ENCODE measurements at places on chromosomes 13 and 19.

DNA sequence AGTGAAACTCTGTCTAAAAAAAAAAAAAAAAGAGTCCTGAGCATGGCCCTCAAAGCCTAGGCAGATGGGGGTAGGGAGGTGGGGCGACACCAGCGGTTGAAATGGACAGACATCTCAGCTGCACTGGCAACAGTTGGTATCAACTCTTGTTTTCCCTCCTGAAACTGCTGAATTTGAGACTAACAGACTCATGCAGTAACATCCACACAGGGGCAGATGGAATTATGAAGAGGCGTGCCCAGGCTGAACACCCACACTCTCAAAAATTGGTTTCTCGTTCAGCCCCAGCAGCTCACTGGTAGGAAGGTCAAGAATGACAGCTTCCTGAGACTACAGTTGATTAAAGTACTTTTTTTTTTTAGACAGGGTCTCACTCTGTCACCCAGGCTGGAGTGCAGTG lies 24.1 kb downstream of the PBX4 start:
- DNase-seq: no peak

- peak; percentile 40 for DNase-seq
These were observed 31.2 kb downstream of the GADD45B start for GRCh38 chr19:2507109-2507508.

- no peak for DNase-seq
These were observed 4.6 kb upstream of the SLC25A42 start for GRCh38 chr19:19059018-19059836.

DNA sequence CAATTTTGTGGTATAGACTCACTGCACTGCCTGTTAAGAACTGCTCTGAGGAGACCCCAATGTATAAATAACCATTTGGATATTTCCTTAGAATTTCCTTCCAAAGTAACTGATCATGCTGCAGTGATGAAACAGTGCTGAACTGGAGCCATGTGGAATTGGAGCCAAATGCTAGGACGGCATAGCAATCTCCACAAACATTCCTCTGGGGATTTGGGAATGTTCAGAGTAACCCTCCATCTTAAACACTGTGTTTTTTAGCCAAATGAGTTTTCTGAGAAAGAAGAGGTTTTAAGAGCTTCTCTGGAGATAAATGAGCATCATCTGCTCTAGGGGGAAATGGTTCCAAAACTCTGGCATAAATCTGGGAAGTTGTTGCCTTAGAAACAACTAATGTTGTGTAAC lies 98.2 kb downstream of the OLFM4 start:
- peak; percentile 83 for DNase-seq

GRCh38 chr19:326871-327270 lies 17.7 kb downstream of the MIER2 start:
- DNase-seq: no peak

DNA sequence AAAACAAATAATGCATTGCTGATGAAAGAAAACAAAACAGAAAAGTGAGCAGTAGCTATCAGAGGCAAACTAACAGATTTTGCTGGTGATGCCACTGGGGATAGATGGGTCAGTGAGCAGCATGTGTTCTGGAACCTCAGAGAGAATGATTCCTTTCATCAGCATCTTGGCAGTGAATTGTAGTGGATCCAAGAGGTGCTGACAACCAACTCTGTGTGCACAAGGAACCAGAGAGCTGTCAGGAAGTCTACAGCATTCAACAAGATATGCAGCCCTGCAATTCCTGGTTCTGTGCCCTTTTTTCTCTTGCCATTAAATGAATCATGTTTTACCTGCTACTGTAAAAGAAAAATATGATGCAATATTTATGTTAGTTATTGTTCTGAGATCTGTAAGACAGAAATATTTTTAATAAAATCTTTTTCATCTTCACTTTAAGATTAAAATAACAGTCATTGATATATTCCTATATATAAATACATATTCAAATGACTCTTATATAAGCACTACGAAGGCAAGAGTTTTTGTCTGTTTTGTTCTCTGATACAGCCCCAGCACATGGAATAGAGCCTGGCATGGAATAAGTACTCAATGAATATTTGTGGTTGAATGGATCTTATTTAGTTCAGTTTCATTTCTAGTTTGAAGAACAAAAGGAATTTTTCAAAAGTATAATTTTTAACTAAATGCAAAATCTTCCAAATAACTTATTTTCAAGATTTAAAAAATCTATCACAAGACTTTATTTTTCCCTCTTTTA lies 80.8 kb downstream of the FREM2 start:
- no peak for DNase-seq

GRCh38 chr13:28493740-28494503 lies 1.0 kb downstream of the FLT1 start:
- DNase-seq: no peak

GRCh38 chr13:111668451-111668850 lies 348.0 kb downstream of the TEX29 start:
- no peak for DNase-seq

DNA sequence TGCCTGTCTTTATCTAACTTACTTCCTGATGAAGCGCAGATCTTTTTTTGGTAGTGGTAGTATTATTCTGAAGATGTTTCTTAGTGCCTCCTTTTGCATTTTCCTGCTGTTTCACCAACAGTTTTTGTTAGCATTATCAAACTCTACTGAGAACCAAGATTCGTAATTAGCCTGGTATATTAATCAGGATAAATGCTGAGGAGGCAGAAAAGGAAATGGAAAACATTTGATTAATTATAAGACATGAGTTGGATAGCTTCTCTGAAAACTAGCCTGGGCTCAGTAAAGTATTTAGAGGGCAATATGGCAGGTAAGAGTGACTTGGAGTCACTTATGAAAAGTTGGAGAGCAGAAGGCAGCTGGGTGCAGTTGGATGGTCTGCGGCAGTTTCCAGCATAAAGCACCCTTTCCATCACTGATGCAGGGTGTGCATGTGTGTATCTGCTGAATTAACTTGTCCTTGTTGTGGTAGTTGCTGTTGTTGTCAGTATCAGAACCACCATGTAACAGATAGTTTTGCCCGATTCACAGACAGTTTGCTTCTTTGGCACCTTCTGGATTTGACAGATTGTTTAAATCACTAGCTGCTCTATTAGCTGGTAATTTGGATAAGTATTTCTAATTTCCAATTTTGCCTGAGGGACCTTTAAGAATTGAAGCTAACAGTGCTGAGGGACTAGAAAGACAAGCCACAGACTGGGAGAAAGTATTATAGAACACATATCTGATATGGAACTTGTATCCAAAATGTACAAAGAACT lies 6.9 kb upstream of the TNFRSF19 start:
- DNase-seq: no peak

- peak; percentile 44 for DNase-seq
These were observed 620.6 kb downstream of the GPC6 start for GRCh38 chr13:93847162-93847561.

DNA sequence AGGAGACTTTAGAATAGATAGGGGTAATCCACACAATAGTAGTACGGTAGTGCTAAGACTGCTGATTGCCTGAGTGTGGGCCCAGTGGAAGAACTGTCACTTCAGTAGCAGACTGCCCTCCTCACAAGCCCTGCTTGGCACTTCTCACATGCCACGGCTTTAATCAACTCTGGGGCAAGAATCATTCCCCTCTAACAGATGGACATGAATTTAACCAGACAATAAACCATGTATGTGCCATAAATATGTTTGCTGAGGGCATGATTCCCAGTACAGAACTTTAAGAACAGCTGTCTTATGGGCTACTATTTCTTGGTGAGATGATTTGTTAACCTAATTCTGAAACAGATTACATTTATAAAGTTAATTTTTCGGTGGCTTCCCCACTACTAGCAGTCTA lies 22.0 kb downstream of the DPY19L3 start:
- DNase-seq: no peak

DNA sequence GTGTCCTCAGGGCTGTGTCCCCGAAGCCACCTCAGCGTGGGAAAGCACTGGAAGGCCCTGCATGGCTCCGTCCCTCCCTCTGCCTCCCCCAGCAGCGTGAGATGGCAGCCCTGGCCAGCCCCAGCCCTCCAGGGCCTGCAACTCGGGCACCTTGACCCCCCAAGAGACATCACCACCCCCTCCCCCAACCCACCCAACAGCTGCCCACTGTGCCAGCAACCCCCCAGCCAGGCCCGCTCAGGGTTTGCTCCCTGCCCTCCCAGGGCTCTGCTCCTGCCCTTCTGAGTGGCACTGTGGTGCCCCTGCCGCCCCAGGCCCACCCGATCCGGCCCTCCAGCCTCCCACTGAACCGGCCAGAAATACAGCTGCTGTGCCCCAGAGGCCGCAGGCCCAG lies 1.5 kb upstream of the ASPDH start:
- no peak for DNase-seq
